NCI-H1105 treated with DMSO at 0.1 percent for 48 hours (cell line): ENCODE measurements at places on chromosomes 7 and 10.

GRCh38 chr7:46282155-46282554 is 361.1 kb upstream of the IGFBP3 start:
- no peak for DNase-seq

DNA sequence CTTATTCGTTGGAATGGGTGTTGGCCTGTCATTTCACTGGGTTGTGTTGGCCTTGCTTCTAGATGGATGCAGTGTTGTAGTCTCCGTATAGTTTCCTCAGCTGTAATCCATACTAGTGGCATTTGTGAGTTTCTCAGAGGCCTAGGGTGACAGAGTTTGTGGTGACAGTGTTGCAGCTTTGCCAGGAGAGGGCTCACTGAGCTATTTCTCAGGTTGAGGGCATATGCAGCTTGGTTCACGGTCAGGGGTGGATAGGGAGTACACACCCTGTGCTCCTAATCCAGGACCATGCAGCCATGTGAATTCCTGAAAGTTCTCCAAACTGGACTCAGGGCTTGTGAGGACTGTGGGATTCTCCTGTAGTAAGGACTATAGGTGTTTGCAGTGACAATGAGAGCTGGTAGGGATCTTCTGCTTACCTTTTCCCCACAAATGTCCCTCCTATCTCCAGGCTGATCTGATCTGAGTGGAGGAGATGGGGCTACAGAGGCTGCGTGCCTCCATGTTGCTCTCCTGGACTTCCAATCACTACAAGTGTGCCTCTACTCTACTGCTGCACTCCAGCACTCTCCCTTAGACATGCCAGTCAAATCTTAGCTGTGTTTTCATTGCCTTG is 229.0 kb downstream of the STK31 start:
- peak; percentile 29 for DNase-seq

DNA sequence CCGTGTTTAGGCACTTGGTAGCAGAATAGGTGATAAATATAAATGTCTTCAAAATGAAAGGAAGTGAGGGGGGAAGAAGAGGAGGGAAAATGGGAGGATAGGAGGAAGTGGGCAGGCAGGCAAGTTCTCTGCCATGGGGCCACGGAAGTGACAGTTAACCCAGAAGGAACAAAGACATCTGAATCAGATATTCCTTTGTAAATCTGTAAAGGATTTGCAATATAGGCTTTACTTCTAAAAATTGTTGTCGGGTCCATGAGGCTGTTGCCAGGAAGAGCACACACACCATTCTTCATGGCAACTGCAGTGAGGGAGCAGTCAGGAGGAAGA is 23.7 kb upstream of the RASSF4 start:
- DNase-seq, result no peak

DNA sequence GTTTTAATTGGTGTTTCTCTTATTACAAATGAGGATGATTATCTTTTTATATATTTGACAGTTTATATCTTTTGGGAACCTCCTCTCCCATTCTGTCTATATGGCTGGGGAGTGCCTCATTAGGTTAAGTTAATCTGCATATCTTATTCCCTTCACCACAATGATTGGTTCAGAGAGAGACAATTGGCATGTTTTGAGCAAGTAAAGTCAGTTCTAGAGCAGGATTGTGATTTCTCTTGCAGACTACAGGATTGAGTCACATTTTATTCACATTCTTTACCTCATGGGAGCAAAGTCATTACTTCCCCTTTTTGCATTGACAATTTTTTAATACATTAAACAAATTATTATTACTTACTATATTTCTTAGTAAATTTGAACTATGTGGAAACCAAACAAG is 345.6 kb downstream of the MDFIC start:
- peak; percentile 59 for DNase-seq

GRCh38 chr10:124117511-124117785 is 24.1 kb upstream of the CHST15 start:
- DNase-seq, result no peak
